Stimulated activated CD8-positive, alpha-beta memory T cell treated with anti-CD3 and anti-CD28 coated beads, Interleukin-4, amount 100 ng/mL, for 4 hours (primary cell): ENCODE measurements at places on chromosomes 5 and 9.

DNA sequence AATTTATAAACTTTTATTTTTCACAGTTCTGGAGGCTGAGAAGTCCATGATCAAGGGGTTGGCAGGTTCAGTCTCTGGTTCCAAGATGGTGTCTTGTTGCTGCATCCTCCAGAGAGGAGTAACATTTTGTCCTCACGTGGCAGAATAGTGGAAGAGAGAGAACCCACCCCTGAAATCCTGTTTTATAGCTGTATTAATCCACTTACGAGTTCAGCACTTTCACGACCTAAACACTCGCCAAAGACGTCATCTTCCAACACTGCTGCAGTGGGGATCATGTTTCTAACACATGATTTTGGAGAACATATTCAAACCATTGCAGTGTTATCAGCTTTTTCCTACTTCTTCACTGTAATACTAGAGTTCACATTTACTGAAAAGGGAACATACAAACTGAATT, 233.0 kb upstream of the ATP10B start:
- no peak for DNase-seq

DNA sequence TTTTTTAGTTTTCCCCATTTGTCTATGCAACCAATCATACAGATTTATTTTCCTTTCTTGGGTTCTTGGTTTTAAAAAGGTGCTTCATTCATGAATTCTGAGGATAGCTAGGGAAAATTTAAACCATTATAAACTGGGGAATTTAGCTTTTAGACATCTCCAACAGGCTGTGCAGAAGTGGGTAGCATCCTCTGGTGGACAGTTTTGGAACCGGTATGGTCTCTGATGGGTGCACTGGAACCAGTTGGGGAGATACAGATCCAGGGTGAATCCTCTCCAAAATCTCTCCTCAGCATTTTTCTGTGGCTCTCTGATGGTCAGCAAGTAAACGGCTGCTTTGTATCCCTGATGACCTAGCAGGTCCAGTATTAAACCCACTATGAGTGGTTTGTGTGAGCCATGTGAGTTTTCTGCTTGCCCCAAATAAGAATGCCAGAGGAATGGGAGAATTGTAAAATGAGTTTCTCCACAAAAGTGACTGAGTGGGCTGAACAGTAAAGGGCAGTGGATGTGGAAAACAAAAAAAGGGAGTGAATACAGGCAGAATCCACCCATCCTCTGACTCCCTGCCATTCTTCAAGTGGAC, 9.1 kb upstream of the DNAJC25 start:
- no peak for DNase-seq

- no peak for DNase-seq
These were observed 90.6 kb downstream of the PHF2 start for GRCh38 chr9:93667006-93667405.

GRCh38 chr5:16456103-16456832, 9.3 kb downstream of the ZNF622 start:
- no peak for DNase-seq

- no peak for DNase-seq
These were observed 64.6 kb upstream of the CAST start for GRCh38 chr5:96597438-96598020.

GRCh38 chr5:78830528-78831046, 154.5 kb downstream of the ARSB start:
- DNase-seq: no peak

DNA sequence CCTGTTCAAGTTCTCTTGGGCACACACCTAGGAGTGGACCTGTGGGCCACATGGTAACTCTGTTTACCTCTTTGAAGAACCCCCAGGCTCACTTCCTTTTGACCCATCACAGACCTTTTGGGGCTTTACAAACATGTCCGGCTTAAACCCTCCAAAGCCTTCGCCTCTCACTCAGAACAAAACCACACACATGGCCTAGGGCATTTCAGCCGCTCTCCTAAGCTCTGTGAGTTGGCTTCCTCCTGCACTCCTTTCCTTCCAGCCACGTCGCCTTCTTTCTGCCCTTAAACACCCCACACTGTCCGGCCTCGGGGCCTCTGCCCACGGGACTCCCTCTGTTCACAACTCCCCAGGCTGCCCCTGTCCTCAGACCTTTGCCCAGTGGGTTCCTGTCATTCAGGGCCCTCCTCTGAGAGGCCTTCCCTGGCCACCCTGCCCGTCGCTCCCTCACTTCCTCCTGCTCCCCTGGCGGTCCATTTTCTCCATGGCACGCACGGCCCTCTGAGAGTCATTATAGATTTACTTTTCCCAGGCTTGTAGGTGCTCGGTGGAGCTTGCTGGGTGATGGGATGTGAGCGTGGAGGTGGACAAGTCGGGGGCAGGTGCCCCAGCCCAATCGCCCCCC, 1.9 kb downstream of the DOK3 start:
- DNase-seq: no peak

- no peak for DNase-seq
These were observed 3.3 kb downstream of the NR5A1 start for GRCh38 chr9:124503713-124504529.

- peak; percentile 42 for DNase-seq
These were observed 113.4 kb downstream of the SYK start for GRCh38 chr9:90914868-90915483.

DNA sequence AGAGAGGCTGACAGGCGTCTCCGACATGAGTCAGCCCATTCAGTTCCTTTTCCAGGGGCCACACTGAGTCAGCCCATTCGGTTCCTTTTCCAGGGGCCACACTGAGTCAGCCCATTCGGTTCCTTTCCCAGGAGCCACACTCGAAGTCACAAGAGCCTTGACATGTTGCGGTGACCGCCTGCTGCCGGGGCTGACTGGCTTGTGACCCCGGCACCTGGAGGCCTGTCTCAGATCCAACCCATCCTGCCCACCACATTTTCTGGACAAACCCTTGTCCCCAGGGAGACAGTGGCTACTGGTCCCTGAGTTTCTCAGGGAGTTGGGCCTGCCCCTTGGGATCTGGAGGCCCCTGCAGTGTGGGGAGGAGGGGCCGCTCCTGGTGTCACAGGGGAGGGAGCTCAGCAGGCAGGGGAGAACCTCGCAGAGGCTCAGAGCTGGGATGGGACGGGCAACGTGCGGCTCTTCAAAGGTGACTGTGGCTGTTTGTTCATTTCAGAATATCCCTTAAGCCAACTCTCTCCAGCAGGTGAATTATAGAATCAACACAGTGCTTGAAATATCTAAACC, 40.5 kb upstream of the LPCAT1 start:
- DNase-seq: no peak

DNA sequence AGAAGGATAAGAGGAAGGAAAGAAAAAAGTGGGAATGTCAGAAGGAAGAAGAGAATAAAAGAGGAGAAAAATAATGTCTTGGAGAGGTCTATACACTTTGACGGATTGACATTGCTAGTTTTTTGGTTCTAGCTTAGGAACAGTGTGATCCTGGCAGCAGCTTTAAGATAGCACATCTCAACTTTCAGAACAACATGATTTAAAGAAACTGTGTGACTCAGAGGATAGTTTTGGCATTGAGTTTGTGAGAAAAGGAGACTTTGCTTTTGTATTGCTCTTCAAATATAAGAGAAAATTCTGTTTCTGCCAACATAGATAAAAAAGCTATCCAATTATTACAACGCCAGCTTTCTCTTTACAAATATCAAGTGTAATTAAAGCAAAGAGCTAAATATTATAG, 260.7 kb upstream of the ARRDC3 start:
- no peak for DNase-seq

DNA sequence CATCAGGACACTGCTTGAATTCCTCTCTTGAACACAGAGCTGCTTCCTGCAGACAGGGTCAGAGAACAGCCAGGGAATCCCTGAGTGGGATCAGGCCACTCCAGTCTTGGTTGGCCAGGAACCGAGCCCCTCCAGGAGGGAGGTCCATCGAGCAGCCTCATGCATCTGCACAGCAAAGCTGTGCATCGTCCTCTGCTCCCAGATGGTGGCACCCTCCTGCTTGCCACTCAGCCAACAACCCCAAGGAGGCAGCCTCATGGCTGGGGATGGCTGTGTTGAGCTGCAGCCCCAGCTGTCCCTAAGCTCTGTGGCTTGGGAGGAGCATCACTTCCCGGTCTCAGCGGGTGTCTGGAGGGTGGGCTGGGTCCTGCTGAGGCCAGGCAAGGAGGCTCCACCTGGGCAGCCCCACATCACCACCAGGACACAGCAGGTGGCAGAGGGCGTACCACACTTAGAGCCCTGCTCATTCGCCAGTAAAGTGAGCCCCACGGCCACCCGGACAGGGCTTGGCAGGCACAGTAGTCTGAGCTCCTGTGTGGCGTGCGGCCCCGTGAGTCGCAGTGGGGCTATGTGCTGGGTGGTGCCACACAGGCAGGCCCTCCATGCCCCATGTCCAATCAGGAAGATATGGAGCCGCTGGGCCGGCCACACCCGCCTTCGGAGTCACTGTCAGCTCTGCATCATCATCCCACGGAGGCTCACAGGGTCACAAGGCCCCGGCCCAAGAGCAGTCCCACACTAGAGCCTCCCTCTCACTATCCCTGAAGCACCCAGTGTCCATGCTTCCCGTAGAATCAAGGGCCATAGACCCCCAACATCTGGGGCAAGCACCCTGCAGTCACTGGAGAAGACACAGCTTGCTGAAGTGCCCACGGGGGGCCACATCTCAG, 11.9 kb downstream of the LPCAT1 start:
- DNase-seq: no peak

DNA sequence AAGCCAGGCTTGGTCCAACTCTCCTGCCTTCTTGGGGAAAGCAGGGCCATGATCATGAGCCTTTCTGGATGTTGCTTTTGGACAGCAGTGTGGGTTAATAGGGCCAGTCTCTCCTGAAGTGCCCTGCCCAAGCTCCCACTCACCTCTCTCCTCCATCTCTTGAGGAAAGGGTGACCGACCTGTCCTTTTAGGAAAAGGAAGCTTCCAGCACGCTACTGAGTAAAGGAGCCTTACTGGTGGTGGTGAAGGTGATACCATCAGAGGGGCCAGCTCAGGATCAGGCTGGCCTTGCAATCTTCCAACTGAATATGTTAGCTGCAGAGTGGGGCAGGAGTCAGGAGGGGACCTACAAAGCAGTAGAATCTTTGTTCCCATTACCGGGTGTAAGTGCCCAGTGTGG, 2.2 kb upstream of the RGS3 start:
- no peak for DNase-seq

DNA sequence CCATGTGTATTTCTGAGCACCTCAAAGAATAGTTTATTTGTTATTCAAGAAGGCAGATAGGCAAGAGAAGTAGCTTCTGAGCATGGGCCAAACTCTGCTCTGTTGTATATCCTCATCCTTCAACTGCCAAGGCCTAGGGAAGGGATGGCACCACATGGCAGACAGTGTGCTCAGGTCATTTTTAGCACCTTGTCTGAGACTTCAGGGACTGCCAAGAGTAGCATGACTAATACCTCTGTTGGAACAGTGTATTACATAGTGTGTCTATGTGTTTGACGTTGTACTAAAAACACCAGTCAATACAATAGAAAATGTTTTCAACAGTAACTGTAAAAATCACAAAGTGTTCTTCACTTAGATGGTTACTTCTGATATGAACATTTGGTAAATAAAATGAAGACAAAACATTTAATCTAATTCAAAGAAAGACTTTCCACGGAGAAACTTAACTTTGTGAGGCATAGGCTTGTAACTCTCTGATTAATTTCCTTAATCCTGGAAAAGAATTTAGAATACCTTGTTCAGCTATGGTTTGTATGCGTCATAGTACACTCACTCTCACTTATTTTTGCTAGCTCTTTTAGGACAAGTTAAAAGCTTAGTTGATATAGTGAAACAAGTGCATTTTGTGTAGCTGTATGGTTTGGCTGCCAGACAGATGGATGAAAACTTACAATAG, 318.4 kb upstream of the RIOK2 start:
- DNase-seq: no peak

- DNase-seq: no peak
These were observed 76.2 kb downstream of the C7 start for GRCh38 chr5:40985501-40985900.

DNA sequence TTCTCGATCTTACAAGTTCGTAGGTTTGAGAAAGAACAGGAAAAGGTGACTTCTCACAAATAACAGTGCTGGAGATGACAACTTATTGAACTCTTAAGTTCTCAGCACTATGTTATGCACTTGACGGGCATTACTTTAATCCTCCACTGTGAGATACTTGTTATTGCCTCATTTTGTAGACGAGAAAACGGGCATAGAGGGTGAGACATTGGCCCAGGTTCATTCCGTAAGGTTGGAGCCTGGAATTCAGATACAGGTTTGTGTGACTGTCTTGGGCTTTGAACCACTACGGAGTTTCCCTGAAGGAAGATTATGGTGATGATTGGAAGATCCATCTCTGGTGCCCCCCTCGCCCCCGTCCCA, 657 bp downstream of the MAT2B start:
- no peak for DNase-seq

- DNase-seq: no peak
These were observed 122.1 kb downstream of the NTRK2 start for GRCh38 chr9:84791643-84792042.

- DNase-seq: no peak
These were observed 6.7 kb upstream of the BRINP1 start for GRCh38 chr9:119375892-119376291.

DNA sequence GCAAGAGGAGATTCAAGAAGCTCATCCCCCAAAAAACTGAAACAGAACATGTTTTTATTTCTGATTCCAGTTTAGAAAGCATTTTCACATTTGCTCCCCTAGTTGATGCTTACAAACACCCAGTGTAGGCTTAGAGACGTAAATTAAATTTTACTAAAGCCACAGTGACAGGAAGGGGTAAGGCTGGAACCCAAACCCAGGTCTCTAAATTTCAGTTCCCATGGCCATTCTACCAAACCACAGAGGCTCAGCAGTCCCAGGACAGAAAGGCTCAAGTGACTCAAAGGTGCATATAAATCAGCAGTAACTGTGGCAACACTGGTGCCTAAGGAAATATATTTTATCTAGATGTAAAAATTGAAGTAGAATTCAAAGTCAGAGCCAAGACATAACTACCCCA, 128.7 kb downstream of the CEP120 start:
- no peak for DNase-seq

- DNase-seq: no peak
These were observed 19.1 kb upstream of the FOXB2 start for GRCh38 chr9:77000330-77000729.

- DNase-seq: no peak
These were observed 175.7 kb downstream of the MELK start for GRCh38 chr9:36748322-36748899.

DNA sequence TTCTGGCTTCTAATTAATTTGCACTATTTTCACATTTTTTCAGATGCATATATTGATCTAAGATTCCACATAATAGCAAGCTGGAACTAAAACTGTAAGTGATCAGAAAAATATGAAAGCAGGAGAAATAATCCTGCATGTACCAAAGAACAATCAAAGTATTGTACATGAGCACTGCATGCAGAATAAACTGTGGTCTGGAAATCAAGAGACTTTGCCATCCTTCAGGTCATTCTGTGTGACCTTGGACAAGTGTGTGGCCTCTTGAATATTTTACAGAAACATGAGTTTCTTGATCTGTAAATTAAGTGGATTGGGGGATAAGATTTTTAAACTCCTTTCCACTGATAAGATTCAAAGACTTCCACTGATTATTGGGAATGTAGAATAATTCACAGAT, 99.2 kb upstream of the GNAQ start:
- no peak for DNase-seq

GRCh38 chr5:2192496-2192895, 309.8 kb upstream of the IRX4 start:
- DNase-seq: no peak
